M059J (cell line): ENCODE measurements at places on chromosomes 2 and 18. TPM values are rescaled to one million over a fixed set of nuclear protein-coding genes. Genes with fewer than 3 reads are reported as not detected.

The POTEC gene
- total RNA-seq: 0.02 TPM in 1 of 2 replicates, not detected in the other

The ITSN2 gene
- 10.1 and 13.5 TPM in 2 replicates for total RNA-seq

The MAP3K19 gene
- not detected in 2 replicates for total RNA-seq

The TTR gene
- not detected in 2 replicates for total RNA-seq

The AP1S3 gene
- 3.0 and 5.4 TPM in 2 replicates for total RNA-seq

The NT5C1B gene
- not detected in 2 replicates for total RNA-seq

The CYTIP gene
- 1.5 and 2.8 TPM in 2 replicates for total RNA-seq

The YES1 gene
- total RNA-seq: 127 and 160 TPM in 2 replicates

The CHN1 gene
- total RNA-seq: 11.0 and 12.7 TPM in 2 replicates

The TCF23 gene
- not detected in 2 replicates for total RNA-seq

The GAL3ST2 gene
- total RNA-seq: not detected in 2 replicates

The DES gene
- 0.37 TPM in 1 of 2 replicates, not detected in the other for total RNA-seq

The AQP12B gene
- total RNA-seq: not detected in 2 replicates

The C1QL2 gene
- total RNA-seq: not detected in 2 replicates

The C18orf32 gene
- 79.0 and 115 TPM in 2 replicates for total RNA-seq

The RABL2A gene
- 6.5 and 9.0 TPM in 2 replicates for total RNA-seq

The LINC00305 gene
- not detected in 2 replicates for total RNA-seq

The SOCS6 gene
- total RNA-seq: 20.4 and 28.8 TPM in 2 replicates

The CABYR gene
- 9.4 and 12.0 TPM in 2 replicates for total RNA-seq

The DSEL gene
- total RNA-seq: 26.3 and 40.3 TPM in 2 replicates

The MOCOS gene
- total RNA-seq: 3.2 and 10.2 TPM in 2 replicates

The VWC2L gene
- total RNA-seq: 0.02 TPM in 1 of 2 replicates, not detected in the other

The SERPINB10 gene
- not detected in 2 replicates for total RNA-seq

The CXCR4 gene
- 0.12 TPM in 1 of 2 replicates, not detected in the other for total RNA-seq

The MAP4K3 gene
- 12.6 and 21.0 TPM in 2 replicates for total RNA-seq

The C2orf66 gene
- total RNA-seq: not detected in 2 replicates

The COL4A4 gene
- 0.22 and 0.89 TPM in 2 replicates for total RNA-seq

The ANKRD39 gene
- total RNA-seq: 7.2 and 11.9 TPM in 2 replicates

The LBX2 gene
- 0.10 and 1.6 TPM in 2 replicates for total RNA-seq

The TWSG1 gene
- total RNA-seq: 44.7 and 52.8 TPM in 2 replicates

The HJURP gene
- total RNA-seq: 58.4 and 80.4 TPM in 2 replicates

The PLEKHH2 gene
- 2.4 and 2.5 TPM in 2 replicates for total RNA-seq

The MSH6 gene
- total RNA-seq: 83.4 and 123 TPM in 2 replicates

The MARCO gene
- total RNA-seq: not detected in 2 replicates
